HCT116 (cell line): ENCODE measurements at places on chromosomes 2 and 18. TPM values are rescaled to one million over a fixed set of nuclear protein-coding genes. Genes with fewer than 3 reads are reported as not detected.

PAIP2B gene
- 5.9 TPM for total RNA-seq

CRYBA2 gene
- not detected for total RNA-seq

PLCD4 gene
- total RNA-seq: 0.64 TPM

ABCB11 gene
- 0.12 TPM for total RNA-seq

GREB1L gene
- 12.2 TPM for total RNA-seq

SERPINB4 gene
- total RNA-seq: not detected

ALPI gene
- not detected for total RNA-seq

CDKL4 gene
- 0.27 TPM for total RNA-seq
